ENCODE measurements at places on chromosomes 3 and 15. TPM values are rescaled to one million over a fixed set of nuclear protein-coding genes. Genes with fewer than 3 reads are reported as not detected.

GRCh38 chr3:124787476-124788195, 57.4 kb downstream of the UMPS start:
- no peak overlapping the region for H3K27ac ChIP-seq
- H3K36me3 ChIP-seq: peaks cover 51% of the 10 kb centered on the region
- H3K4me1 ChIP-seq: peaks cover 22% of the 10 kb centered on the region
- no peak overlapping the region for H3K4me3 ChIP-seq
- no peak for DNase-seq
- no peaks in the 10 kb centered on the region for H3K27me3 ChIP-seq

DNA sequence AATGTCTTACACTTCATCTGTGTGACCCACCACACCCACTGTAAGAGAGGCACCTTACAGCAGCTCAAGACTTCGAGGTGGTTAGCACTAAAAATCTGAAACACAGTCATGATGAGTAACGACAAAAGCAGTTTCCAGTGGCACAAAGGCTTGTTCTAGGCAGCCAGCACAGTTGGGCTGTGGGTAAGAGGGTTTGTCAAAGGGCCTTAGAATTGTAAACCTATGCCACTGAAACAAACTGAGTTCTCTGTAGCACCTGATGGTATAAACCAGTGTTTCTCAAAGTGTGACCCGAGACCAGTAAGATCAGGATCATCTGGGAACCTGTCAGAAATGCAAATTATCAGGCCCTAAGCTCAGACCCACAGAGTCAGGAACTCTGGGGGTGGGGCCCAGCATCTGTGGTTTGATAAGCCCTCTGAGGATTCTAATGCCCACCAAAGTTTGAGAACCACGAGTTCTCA, 36.5 kb downstream of the DAPK2 start:
- no peak for DNase-seq
- H3K4me1 ChIP-seq: peaks cover 5% of the 10 kb centered on the region
- peaks cover 4% of the 10 kb centered on the region for H3K27me3 ChIP-seq
- H3K27ac ChIP-seq: no peak overlapping the region
- H3K4me3 ChIP-seq: no peak overlapping the region

GRCh38 chr15:58443308-58443707, 11.5 kb downstream of the LIPC start:
- H3K4me1 ChIP-seq: peaks cover 81% of the 10 kb centered on the region
- no peaks in the 10 kb centered on the region for H3K27me3 ChIP-seq
- no peak overlapping the region for H3K4me3 ChIP-seq
- H3K27ac ChIP-seq: no peak overlapping the region
- no peaks in the 10 kb centered on the region for H3K36me3 ChIP-seq

DNA sequence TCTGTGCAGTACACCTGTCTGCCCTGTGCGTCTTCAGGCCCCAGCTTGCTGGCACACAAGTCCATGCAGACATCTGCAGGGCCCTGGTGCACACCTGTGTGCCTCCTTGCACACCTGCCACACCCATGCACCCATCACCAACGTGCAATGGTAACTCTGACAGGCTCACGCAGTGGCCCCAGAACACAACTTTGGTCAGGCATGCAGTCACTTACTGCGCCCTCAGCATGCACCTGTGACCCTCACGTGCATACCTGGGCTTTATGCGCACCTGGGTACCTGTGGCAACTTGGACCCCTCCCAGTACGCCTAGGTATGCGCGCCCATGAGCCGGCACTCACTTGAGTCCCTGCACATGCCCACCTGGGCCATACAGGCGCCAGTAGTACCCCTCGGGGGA, 1.7 kb downstream of the PLXND1 start:
- DNase-seq: no peak
- H3K4me3 ChIP-seq: peak overlapping the region; percentile 91
- peaks cover 74% of the 10 kb centered on the region for H3K4me1 ChIP-seq
- H3K27ac ChIP-seq: no peak overlapping the region
- no peaks in the 10 kb centered on the region for H3K27me3 ChIP-seq

DNA sequence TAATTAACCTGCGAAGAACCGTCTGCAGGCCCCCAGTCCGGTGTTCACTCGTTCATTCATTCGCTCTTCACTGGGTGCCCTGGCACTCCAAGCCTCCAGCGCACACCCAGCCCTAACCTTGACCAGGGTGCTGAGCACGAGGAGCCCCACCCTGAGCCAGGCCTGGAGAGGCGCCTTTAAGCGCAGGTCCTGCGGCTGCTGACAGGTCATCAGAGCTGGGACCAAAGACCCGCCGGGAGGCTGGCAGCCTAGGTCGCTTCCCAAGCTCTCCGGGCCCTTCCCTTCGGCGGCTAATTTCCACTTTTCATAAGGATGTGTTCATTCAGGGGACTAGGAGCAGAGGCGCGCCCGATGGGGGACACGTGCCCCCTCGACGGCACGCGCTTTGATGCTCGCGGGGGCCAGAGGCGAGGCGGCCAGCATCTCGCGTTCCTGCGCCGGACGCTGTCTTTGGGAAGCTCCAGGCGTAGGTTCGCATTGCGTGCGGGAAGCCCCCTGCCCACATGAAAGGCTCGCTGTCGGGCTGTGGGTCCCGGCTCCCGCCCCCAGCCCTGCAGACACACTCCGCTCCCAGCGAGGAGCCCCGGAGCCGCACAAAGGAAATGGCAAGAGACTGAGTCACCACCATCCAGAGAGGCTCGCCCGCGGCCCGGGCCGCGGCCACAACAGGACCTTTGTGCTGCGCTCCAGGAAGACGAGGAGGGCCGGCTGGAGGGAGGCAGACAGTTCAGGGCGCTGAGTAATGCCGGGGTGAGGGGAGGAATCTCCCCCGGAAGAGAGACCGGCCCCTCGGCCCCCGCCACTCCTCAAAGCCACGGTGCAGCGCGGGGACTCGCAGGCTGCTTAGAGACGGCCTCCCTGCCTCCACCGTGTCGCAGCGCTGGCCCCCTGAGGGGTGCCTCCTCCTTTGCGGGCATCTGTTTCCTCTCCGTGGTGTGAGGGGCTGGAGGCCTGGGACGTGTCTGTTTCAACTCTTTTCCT, 266.4 kb upstream of the HES1 start:
- no peaks in the 10 kb centered on the region for H3K27me3 ChIP-seq
- H3K4me3 ChIP-seq: no peak overlapping the region
- H3K36me3 ChIP-seq: no peaks in the 10 kb centered on the region
- no peak overlapping the region for H3K27ac ChIP-seq

GRCh38 chr15:54514601-54515000, 536.4 kb downstream of the UNC13C start:
- no peaks in the 10 kb centered on the region for H3K36me3 ChIP-seq
- H3K27ac ChIP-seq: no peak overlapping the region
- no peaks in the 10 kb centered on the region for H3K27me3 ChIP-seq
- H3K4me3 ChIP-seq: no peak overlapping the region
- H3K4me1 ChIP-seq: no peaks in the 10 kb centered on the region
- no peak for DNase-seq

DNA sequence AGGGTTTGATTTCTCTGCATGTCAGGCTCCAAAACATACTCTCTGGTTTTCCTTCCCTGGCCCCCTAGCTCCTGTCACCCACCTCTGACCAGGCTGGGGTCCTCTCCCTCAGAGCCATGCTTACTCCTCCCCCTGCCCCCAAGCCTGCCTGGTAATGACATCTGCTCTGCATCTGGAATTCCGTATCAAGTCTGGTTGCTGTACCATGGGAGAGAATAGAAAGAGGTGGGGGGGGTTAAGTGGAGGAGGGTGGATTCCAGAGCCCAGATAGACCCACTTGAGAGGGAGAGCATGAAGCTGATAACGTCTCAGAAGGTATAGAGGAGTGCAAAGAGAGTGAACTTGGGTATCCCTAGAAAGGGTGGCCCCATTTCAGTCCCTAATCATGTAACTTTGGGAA, 4.2 kb downstream of the IGDCC4 start:
- no peak overlapping the region for H3K27ac ChIP-seq
- no peak for DNase-seq
- no peak overlapping the region for H3K4me3 ChIP-seq
- peaks cover 57% of the 10 kb centered on the region for H3K4me1 ChIP-seq
- no peaks in the 10 kb centered on the region for H3K36me3 ChIP-seq

GRCh38 chr15:41809121-41809520, 18.8 kb upstream of the JMJD7 start:
- 0 out of 3 replicates have a peak, but pooled peaks cover 2% of the 10 kb centered on the region for H3K36me3 ChIP-seq
- H3K4me3 ChIP-seq: no peak overlapping the region
- H3K4me1 ChIP-seq: no peaks in the 10 kb centered on the region
- no peak overlapping the region for H3K27ac ChIP-seq

GRCh38 chr15:101022876-101023275, 103.7 kb downstream of the LRRK1 start:
- H3K27me3 ChIP-seq: peaks cover 12% of the 10 kb centered on the region
- no peaks in the 10 kb centered on the region for H3K36me3 ChIP-seq
- DNase-seq: no peak
- H3K4me1 ChIP-seq: peaks cover 27% of the 10 kb centered on the region
- H3K4me3 ChIP-seq: no peak overlapping the region

DNA sequence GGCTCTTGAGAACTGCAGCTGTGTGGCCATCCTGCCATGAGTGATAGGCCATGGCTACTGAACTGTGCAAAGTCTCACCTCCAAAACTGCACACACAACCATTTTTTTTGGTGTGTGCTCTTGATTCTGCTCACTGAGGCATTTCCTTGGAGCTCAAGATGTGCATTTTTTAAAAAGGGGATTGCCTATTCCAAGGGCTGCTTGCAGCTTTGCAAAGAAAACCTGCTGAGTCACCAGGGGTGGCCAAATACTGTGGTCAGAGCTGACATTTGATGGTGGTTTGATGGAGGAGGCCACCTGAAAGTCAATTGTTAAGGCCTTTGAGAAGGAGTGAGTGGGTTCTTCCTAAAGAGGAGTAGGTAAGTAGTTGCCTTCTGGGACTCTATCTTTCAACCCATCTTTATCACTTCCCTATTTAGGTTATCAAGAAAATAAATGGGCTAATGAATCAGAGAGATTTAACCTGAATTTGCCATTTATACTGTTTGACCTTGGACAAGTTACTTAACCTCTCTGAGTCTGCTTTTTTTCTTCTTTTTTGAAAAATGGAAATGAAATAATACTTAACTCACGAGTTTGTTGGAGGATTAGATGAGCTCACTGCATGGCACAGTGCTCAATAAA, 87.9 kb downstream of the CHST2 start:
- no peak for DNase-seq
- H3K4me3 ChIP-seq: no peak overlapping the region
- H3K27ac ChIP-seq: no peak overlapping the region
- no peaks in the 10 kb centered on the region for H3K4me1 ChIP-seq
- H3K27me3 ChIP-seq: no peaks in the 10 kb centered on the region
- no peaks in the 10 kb centered on the region for H3K36me3 ChIP-seq

DNA sequence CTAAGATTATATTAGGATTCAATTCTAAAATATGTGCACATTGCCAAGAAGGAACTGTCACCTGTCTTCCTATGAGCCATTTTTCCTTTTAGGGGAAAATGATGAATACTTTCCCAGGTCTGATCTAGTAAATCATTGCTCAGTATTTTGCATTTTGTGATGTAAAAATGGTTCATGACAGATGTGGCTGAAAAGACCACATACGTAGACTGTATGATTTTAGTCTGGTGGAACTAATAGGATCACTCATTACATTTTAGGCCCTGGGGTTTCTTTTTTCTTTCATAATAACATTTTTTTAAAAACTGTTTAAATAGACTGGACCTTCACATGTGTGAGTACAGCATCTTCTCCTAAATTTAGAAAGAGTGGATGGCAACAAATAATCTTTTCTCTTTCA, 201.7 kb upstream of the MLF1 start:
- no peak overlapping the region for H3K27ac ChIP-seq
- H3K36me3 ChIP-seq: no peaks in the 10 kb centered on the region
- DNase-seq: no peak
- H3K27me3 ChIP-seq: no peaks in the 10 kb centered on the region

DNA sequence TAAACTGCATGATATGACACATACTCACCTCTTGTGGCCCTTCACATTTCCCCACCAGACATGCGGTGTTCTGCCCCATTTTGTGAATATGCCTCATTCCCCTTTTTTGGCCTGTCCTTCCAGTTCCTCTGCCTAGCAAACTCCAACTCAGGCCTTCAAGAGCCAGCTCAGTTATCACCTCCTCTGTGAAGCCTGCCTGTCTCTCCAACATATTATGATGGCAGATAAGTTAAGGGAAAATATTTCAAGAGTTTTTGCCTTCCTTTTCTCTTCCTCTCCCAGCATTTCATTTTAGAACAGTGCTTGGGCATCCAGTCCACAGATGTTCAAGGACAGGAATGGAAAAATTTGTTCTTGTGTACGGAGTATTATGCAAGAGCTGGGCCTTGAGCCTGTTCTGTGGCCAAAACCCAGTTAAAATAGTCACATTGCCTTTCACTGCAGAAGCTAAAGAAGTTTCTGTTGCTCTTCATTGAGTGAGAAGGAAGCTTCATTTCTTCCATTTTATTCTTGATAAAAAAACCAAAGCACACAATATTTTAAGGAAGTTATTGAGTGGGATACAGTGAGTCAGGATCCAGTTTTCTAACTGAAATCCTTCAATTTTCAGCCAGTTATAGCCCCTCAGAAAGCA, 192.0 kb downstream of the GHSR start:
- DNase-seq: peak; percentile 37
- H3K4me1 ChIP-seq: peaks cover 75% of the 10 kb centered on the region
- H3K4me3 ChIP-seq: no peak overlapping the region
- H3K27ac ChIP-seq: peak overlapping the region; percentile 22
- H3K27me3 ChIP-seq: no peaks in the 10 kb centered on the region

DNA sequence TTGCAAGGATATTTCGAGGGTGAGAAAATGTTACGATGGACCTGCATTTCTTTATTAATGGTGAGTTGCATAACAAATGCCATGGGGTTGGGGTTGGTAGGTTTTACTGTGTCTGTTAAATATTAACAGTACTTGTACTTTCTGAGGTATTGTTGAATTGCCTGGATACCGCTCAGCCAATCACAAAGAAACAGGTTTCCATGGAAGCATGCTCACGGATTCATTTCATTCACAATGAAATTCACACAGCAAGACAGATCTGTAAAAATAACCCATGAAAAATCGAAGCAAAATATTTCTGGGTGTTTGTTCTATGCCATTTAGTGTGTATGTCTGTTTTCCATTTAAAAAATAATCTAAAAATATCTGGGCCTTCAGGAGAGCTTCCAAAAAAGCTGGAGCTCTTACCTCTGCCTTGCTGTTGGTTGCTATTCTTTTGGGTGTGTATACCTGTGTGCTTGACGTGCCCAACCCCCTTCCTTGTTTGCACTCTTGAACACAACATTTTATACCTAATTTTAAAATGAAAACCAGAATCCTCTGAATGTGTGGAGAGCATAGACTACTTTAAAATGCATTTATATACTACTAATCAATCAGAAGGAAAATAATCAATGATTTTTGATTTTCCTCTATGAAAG, 479.8 kb upstream of the TBL1XR1 start:
- no peaks in the 10 kb centered on the region for H3K36me3 ChIP-seq
- H3K4me1 ChIP-seq: no peaks in the 10 kb centered on the region
- no peak for DNase-seq
- no peak overlapping the region for H3K27ac ChIP-seq

GRCh38 chr3:149120051-149120972, 9.1 kb upstream of the HPS3 start:
- peaks cover 2% of the 10 kb centered on the region for H3K27me3 ChIP-seq
- no peaks in the 10 kb centered on the region for H3K36me3 ChIP-seq
- H3K27ac ChIP-seq: no peak overlapping the region
- H3K4me3 ChIP-seq: no peak overlapping the region
- DNase-seq: peak; percentile 62

The SUCNR1 gene
- polyA plus RNA-seq: 0.03 TPM

The GALNT15 gene
- 0.05 TPM for polyA plus RNA-seq

The STAB1 gene
- 0.59 TPM for polyA plus RNA-seq

The SMCO1 gene
- polyA plus RNA-seq: not detected

The PATL2 gene
- 0.53 TPM for polyA plus RNA-seq

The LYZL4 gene
- not detected for polyA plus RNA-seq

All from HepG2 (cell line).